ENCODE measurements at places on chromosomes 7 and 10.

DNA sequence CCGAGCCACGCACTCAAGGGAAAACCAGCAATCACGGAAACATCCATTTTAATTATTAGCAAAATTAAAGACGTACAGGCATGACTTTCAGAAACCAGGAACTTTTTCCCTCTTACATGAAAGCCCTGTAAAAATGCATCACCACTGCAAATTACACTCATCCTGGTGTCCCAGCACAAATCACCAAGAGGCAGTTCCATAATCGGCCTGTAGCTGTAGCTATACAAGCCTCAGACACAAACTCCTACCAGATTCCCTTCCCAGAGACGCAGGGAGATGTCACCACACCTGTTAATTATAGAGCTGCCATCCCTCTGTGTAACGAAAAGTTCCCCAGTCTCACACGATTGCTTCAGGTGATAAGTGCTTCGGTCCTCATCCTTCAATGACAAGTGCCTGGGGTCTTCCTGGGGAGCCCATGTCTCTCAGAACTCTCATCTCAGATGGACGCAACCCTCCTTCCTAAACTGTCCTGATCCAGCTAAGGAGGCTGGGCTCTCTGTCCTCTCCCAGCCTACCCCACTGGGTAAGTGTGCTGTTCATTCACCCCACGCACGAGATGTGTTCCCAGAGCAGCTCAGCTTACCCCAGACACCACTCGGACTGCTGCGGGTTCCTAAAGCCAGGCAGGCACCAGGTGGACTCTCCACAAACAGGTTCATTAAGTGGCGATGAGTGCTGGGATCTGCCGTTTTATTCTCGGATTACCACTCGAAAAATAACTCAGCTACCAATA lies 5.9 kb downstream of the FGFR2 start:
- no peak for DNase-seq

GRCh38 chr7:32221736-32222135 lies 151.5 kb upstream of the PDE1C start:
- DNase-seq = no peak

GRCh38 chr10:6059506-6059905 lies 2.7 kb downstream of the IL2RA start:
- DNase-seq = no peak

DNA sequence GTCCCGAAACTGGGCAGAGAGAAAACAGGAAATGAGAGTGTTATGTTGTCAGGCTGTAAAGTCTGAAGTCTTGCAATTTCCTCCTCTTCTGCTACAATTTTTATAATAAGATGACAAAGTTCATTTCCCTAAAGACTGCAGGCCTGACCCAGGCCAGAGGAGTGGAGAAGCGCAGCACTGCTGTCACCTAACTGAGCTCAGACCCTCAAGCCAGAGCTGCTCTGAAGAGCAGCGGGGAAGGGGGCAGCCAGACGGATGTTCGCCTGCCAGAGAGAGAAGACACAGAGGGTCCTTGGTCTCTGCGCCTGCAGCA lies 12.6 kb upstream of the AOAH start:
- DNase-seq = no peak

GRCh38 chr10:3424111-3424851 lies 251.7 kb upstream of the PITRM1 start:
- no peak for DNase-seq

GRCh38 chr7:101479217-101479616 lies 116.5 kb downstream of the COL26A1 start:
- DNase-seq = no peak

DNA sequence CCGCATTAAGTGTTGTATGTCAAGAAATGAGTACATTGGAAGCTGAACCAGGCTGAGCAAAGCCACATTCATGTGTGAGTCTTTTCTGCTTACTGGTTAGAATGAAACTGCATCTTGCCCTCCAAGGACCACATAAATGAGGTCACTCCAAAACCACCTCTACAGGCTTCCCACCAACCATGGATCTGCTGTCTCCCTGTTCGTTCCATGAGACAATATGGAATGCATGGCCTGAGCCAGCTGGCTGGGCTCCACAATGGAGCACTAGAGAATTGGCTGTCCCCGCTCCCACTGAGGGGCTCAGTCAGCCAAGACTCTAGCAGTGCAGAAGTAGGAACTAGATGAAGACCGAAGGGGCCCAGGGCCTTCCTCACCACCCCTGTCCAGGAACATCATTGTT lies 120.8 kb downstream of the TNS3 start:
- DNase-seq = peak; percentile 43

DNA sequence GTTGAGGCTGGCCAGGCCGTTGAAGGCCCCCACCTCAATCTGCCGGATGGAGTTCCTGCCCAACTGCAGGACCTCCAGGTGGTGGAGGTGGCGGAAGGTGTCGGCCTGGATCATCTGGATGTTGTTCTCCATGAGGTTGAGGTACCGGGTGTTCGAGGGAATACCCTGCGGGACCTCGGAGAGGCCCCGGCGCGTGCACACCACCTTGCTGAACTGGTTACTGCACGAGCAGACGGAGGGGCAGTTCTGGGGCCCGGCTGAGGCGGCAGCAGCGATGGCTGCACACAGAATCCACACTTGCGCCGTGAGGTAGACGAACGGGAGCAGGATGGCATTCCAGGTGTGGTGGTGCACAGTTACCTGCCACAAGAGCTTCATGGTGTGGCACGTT lies 979 bp downstream of the LRRC4 start:
- no peak for DNase-seq

DNA sequence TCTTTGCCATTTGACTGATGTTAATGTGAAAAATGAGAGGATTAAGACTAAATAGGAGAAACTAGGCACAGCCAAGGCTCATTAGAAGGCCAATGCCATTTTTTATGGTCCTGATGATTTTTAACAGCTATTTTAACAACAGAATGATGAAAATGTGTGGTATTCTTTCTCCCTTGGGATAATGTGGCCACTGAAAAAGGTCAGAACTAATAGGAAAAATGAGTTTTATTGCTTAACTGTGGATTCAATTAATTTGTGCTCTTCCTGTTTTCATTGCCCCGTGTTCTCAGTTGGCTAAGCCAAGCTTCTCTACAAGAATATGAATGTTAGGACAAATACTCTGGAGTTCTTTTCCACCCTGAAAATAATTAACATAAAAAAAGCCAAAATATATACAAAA lies 56.6 kb downstream of the BMPER start:
- no peak for DNase-seq

- no peak for DNase-seq
Observed at GRCh38 chr7:155507576-155507975, 38.8 kb downstream of the CNPY1 start.

DNA sequence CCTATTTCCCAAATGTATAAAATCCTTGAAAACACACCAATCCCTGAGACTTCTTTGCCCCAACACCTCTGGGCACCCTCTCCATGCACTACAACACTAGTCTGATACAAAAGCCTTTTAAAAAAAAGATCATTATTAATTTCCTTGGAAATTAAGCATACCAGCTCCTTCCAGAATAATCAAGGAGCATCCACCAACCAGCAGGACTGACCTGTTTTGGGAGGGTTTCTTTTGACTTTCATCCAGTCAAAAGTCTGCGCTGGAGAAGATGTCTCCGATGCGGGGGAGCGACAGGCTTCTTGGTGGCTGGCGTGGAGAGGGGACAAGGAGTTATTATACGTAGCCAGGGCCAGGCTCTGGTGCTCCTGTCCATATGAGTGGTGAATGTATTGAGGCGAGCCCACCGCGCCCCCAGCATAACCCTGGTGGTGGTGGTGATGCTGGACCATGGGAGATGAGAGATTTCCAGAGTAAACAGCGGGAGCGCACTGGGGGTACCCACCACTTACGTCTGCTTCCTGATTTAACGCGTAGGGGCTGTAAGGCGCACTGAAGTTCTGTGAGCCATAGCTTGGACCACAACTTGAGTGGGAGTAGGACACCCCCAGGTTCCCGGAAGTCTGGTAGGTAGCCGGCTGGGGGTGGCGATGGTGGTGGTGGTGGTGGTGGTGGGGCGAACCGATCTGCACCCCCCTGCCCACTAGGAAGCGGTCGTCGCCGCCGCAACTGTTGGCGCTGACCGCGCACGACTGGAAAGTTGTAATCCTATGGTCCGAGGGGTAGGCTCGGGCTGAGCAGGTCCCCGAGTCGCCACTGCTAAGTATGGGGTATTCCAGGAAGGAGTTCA lies 527 bp downstream of the HOXA1 start:
- no peak for DNase-seq

GRCh38 chr10:6877336-6877721 lies 297.3 kb upstream of the PRKCQ start:
- no peak for DNase-seq

DNA sequence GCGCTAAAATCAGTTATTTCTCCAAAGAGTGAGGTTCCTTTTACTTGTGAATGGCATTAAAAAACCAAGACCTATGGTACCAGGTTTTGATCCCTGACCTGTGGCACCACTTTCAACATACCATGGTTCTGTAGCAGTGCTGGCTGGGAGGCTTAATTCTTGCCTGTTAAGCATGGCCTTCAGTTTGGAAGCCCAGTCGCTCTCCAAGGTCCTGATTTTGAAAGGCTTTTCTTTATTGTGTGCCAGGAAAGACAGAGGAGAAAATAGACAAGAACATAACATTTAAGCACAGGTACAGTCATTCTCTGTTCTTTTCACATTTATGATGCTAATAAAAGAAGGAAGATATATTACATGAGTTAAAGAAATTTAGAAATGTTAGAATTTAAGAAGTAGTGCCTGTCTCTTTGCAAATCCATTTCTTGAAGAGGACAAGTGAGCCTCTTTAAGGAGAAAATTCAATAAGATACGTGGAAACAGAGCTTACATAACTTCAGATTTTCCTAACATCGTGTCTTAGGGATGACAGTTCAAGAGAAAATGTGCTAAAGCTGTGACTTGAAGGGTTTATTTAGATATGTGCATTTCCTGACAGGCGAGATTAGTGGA lies 357.6 kb downstream of the DPP6 start:
- DNase-seq = peak; percentile 6

DNA sequence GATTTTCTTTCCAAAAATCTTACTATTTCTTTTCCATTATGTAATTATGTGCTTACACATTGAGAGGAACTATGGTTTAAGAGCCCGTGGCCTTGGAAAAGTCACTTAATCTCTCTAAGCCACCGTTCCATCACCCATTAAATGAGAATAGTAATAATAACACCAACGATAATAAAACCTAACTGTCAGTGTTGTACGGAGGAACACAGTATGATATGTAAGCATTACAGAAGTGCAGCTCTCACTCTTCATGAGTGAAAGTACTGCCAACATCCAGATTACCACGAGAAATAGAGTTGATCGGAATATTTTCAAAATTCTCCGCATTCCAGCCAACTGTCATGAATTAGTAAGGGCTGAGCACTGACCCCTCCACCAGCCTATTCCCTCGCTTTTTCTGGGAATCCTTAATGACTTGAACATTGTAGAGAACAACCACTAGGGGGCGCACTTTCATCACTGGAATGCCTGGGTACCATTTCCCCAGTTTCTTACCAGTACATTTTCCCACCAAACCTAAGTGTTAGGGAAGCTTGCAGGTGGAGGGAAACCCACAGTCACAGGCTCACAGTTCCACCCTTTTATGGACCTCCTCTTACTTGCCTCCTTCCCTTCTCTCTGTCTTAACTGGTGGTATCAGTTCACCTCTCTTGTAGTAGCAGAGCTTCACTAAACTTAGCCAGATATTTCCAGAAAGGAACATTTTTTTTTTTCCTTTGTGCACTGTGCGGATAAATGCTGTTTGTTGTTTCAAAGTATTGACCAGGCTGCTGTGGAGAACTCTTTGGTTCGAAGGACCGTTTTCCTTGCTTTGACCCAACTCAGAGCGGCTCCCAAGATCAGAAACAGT lies 27.8 kb downstream of the NKX2-3 start:
- DNase-seq = no peak

GRCh38 chr7:96547371-96547811 lies 162.3 kb downstream of the SEM1 start:
- DNase-seq = no peak

- peak; percentile 68 for DNase-seq
Observed at GRCh38 chr10:99976886-99977665, 32.7 kb downstream of the DNMBP start.

- DNase-seq = peak; percentile 64
Observed at GRCh38 chr10:102673819-102674511, 29.7 kb downstream of the TRIM8 start.

DNA sequence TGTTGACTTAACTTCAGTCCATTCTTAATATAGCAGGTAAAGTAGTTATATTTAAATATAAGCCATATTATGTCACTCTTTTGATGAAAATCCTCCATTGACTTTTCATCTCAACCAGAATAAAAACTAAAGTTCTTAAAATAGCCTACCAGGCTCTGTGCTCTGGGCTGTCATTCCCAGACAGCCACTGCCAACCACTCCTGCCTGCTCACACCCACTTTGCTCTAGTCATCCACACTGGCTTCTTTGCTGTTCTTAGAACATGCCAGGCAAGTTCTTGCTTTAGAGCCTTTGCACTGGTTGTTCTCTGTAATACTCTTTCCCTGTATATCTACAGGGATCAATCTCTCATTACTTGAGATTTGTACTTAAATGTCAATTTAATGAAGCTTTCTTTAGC lies 80.6 kb downstream of the ZEB1 start:
- DNase-seq = no peak

DNA sequence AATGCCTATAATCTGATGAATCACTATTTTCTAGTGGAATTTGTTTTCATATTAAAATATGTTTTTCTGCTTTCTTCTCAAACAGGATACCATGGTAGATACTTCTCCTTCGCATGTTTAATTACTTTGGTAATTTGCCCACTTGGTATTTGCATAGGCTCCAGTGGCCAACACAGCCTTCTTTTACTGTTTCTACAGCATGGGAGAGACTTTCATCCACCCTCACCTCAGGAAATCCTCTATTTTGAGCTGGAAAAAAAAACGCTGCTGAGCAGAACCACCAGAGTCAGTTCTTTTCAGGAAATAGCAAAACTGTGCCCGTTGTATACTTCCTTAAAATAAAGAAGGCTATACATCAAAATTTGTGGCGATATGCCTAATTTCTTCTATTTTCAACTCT lies 213.3 kb downstream of the MDFIC start:
- no peak for DNase-seq

GRCh38 chr10:114577133-114577532 lies 80.9 kb downstream of the ABLIM1 start:
- DNase-seq = no peak

GRCh38 chr10:23540401-23541030 lies 101.6 kb downstream of the OTUD1 start:
- no peak for DNase-seq
